ENCODE measurements at places on chromosomes 3 and 15.

GRCh38 chr15:57307527-57308169, 68.7 kb upstream of the CGNL1 start:
- DNase-seq = no peak

- DNase-seq = no peak
Measured at GRCh38 chr3:30342318-30343060, 263.9 kb upstream of the TGFBR2 start.

DNA sequence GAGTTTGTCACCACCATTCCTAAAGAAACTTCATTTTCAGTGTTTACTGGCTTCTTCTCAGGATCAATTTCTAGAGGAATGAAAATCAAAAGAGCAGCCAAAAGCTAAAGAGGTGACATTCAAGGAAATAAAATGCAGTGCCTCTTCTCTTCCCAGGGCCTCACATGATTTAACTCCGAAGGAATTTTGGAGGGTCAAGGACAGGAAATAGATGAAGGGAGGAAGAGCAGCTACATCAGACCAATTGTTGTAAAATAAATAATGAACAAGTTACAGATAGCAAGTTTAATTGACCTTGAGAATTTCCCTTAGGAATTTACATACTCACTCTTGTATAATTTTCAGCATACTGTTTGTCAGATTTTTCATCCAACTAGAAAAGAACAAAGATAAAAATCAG, 78.1 kb downstream of the LRRFIP2 start:
- no peak for DNase-seq

DNA sequence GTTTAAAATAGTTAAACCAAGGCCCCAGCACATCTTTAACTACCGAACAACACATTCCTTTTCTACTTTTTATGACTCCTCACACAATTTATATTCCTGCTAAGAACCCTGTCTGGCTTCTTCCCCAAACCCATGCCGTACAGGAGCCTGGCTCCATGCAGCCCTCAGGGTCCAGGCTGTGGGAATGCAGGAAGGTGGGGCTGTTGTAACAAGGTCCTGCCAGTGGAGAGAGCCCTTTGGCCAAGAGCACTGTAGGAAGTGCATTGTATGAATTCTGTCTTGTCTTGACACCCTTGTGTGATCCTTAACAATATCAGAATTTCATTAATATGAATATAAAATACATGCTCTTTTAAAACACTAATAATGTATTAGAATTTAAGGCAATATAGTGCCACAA, 563.8 kb downstream of the TBL1XR1 start:
- DNase-seq = no peak

DNA sequence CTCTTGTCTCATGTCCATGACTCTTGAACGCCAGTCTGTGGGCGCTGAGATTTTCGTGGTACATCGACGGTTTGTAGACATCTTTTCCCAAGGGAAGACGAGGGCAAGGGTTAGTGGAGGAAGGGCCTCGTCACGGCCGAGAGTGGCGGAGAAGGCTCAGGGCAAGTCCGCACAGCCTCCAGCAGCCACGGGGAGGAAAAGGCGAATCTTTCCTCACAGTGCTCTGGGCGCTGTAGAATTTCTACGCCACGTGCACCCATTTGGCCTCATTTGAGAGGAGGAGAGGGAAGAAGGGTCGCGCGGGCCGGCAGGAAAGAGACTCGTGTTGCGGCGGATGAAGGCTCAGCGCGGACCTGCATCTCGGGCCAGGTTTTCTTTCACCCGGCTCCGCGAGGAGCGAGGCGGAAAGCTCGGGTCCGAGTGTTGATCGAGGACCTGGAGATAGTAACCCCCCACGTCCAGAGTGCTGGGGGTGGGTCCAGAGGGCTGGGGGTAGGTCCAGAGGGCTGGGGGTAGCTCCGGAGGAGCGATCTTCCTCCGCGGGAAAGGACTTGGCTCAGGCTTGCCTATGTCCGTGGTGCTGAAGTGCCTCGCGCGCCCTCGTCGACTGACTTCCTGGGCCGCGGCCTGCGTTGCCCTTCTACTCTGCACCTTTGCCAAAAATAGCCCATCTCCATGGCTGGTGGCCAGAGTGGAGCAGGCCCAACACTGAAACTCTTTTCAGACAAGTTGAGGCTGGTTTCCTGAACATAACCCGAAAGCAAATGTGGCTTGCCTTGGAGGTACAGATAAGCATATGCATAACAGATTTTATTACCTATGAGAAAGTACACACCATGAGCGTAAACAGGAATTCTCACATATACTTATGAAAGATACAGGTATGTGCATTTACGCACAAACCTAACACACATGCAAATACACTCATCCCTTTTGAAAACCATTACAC, 1.1 kb downstream of the SLC35G2 start:
- DNase-seq = no peak
